Activated naive CD4-positive, alpha-beta T cell treated with anti-CD3 and anti-CD28 coated beads, Interleukin-2, amount 10 ng/mL, durations not matched to agents 7 days and 5 days (primary cell): ENCODE measurements at places on chromosomes 11 and 22.

GRCh38 chr11:12897390-12897789 is 111.7 kb upstream of the RASSF10 start:
- no peak for DNase-seq
- no peaks in the 10 kb centered on the region for H3K36me3 ChIP-seq
- no peak overlapping the region for H3K27ac ChIP-seq

GRCh38 chr11:82871646-82872045 is 28.6 kb downstream of the PRCP start:
- peaks cover 8% of the 10 kb centered on the region for H3K36me3 ChIP-seq
- H3K27ac ChIP-seq: no peak overlapping the region
- no peak for DNase-seq
- no peak overlapping the region for H3K4me3 ChIP-seq

- no peak for DNase-seq
- no peaks in the 10 kb centered on the region for H3K36me3 ChIP-seq
- H3K27me3 ChIP-seq: peaks cover 16% of the 10 kb centered on the region
Observed at GRCh38 chr11:17525570-17525969, 18.6 kb downstream of the USH1C start.

DNA sequence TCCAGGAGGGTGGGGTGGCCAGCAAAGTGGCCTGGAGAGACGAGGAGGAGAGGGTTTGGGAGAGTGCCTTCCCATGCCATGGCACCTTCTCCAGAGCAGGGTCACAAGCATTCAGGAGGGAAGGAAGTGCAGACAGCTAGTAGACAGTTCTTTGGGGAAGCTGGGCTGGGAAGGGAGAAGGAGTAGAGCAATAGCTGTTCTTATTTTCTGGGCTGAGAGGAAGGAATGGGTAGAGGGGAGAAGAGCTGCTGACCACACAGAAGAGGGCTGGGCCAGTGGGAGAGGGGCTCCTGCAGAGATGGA is 14.8 kb upstream of the PICK1 start:
- DNase-seq: no peak
- H3K4me1 ChIP-seq: no peaks in the 10 kb centered on the region
- no peaks in the 10 kb centered on the region for H3K36me3 ChIP-seq
- H3K27ac ChIP-seq: no peak overlapping the region
- peaks cover 19% of the 10 kb centered on the region for H3K27me3 ChIP-seq

GRCh38 chr22:36379593-36380361 is 8.0 kb downstream of the MYH9 start:
- no peaks in the 10 kb centered on the region for H3K27me3 ChIP-seq
- peak overlapping the region; percentile 80 for H3K4me3 ChIP-seq
- peak overlapping the region; percentile 99 for H3K27ac ChIP-seq
- H3K4me1 ChIP-seq: peaks cover 95% of the 10 kb centered on the region

- peak overlapping the region; percentile 84 for H3K4me3 ChIP-seq
- H3K36me3 ChIP-seq: peaks cover 18% of the 10 kb centered on the region
- H3K4me1 ChIP-seq: peaks cover 50% of the 10 kb centered on the region
- H3K27me3 ChIP-seq: no peaks in the 10 kb centered on the region
Observed at GRCh38 chr11:66843776-66844495, 695 bp downstream of the RCE1 start.

GRCh38 chr11:16082095-16083055 is 274.0 kb downstream of the SOX6 start:
- no peaks in the 10 kb centered on the region for H3K36me3 ChIP-seq
- H3K4me3 ChIP-seq: no peak overlapping the region
- no peaks in the 10 kb centered on the region for H3K27me3 ChIP-seq
- no peaks in the 10 kb centered on the region for H3K4me1 ChIP-seq

DNA sequence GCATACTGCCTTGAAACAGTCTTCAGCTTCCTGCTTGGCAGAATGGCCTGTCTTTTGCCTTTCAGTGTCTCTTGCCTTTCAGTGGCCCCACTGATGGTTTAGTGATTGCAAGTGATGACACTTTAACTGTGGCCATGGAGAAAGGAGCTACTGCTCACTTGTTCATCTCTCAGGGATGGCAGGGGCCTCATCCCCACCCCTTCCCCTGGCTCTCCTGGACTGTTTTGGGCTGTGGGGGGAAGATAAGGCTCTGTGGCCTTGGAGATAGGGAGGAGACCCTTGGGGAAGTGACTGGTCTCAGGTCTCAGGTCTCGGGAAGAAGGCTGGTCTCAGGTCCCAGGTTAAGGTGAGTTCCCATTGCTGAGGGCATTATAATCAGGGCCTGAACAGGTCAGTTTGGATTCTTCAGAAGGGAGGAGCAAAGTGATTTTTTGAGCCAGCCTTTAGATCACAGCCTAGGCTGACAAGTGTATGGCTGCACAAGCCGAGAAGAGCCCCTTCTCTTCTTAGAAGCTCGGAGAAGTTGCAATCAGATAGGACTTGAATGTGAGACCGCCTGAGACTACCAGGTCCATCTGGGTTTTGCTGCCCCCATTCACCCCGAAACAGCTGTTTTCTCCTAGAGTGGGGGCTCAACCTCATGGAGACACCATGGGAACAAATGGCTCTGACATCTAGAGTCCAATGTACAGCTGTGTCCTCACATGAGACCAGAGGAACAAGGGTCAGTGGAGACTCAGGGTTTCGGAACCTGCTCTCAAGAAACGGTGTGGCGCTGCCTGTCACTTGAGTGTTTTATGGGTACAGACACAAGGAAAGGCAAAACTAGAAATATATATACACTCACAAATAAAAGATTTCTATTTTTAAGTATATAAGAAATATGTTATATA is 15.9 kb upstream of the P2RY2 start:
- H3K27ac ChIP-seq: no peak overlapping the region
- no peak for DNase-seq
- no peaks in the 10 kb centered on the region for H3K36me3 ChIP-seq
- peaks cover 40% of the 10 kb centered on the region for H3K27me3 ChIP-seq

DNA sequence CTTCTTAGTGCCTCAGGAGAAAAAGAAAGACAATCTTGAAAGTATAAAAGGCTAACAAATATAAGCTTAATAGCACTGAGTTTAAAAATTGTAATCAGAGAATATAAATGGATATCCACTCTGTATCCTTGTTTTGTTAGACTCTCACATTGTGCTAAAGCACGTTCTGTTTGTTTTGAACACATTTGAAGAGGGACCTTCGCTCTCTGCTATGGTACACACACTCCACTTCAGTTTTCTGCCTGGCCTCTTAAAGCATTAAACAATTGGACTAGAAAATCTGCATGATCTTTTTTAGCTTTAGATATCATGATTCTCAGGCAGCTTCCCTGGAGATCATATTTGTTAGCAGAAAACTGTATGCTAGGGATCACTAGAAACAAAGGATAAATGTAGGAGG is 40.3 kb upstream of the PGR start:
- H3K36me3 ChIP-seq: no peaks in the 10 kb centered on the region
- no peaks in the 10 kb centered on the region for H3K4me1 ChIP-seq
- H3K27me3 ChIP-seq: no peaks in the 10 kb centered on the region
- no peak for DNase-seq

DNA sequence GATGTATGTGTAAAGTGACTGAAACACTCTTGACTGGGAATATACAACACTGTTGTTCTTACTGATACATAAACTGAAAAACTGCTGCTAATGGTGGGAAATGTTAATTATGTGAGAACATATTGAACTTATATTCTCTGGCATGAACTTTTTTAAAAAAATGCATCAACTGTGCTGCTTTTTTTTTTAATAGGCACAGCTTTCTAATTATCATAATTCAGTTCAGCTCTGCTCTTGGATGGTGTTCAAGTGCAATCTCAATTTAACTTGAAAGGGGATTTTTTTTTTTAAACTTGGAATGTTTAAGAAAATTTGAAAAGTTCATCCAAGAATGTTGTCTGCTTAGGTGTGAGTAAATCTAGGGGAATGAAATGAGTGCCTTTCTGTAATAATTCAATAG is 5.2 kb downstream of the TEAD1 start:
- peaks cover 1% of the 10 kb centered on the region for H3K36me3 ChIP-seq
- H3K4me3 ChIP-seq: no peak overlapping the region
- H3K27ac ChIP-seq: no peak overlapping the region
- peaks cover 14% of the 10 kb centered on the region for H3K4me1 ChIP-seq
- no peak for DNase-seq
- H3K27me3 ChIP-seq: peaks cover 80% of the 10 kb centered on the region

DNA sequence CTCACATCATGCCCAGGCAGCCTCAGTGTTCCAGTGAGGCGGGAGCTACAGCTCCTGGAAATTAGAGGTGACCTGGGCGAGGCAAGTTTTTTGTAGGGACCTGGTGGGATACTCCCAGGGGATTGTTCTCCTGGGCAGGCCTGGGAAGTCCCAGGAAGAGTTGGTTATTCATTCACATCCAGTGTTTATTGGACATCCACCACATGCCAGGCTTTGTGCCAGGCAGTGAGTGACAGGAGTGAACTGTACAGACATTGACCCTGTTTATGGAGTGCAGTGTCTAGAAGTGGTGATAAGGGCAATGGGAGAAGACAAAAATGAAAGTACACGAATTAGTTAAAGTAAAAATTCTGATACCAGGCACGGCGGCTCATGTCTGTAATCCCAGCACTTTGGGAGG is 29.4 kb downstream of the YWHAH start:
- no peak overlapping the region for H3K4me3 ChIP-seq
- H3K27ac ChIP-seq: no peak overlapping the region
- H3K27me3 ChIP-seq: peaks cover 44% of the 10 kb centered on the region
- peaks cover 18% of the 10 kb centered on the region for H3K4me1 ChIP-seq
- no peaks in the 10 kb centered on the region for H3K36me3 ChIP-seq

DNA sequence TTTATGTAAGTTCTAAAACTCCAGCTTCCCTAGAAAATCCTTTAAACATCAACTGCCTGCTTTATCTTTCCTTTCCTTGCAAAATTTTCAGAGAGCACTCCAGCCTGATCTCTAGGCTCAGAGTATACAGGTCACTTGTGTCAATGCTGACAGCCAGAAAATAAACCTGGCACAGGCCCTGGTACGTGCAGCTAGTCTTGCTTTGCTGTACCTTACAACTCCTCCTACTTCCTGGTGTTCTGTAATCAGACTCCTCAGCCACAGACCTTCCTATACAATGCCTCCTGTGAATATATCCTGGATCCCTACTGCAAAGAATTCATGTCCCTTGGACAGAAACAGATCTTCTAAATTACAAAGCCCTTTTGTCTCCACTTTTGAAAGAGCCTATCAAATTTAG is 24.2 kb upstream of the TMEM123 start:
- peaks cover 64% of the 10 kb centered on the region for H3K4me1 ChIP-seq
- peak overlapping the region; percentile 22 for H3K4me3 ChIP-seq
- H3K27ac ChIP-seq: peak overlapping the region; percentile 89
- peaks cover 11% of the 10 kb centered on the region for H3K36me3 ChIP-seq
- peak; percentile 58 for DNase-seq

GRCh38 chr11:12160680-12161079 is 50.3 kb downstream of the MICAL2 start:
- no peaks in the 10 kb centered on the region for H3K27me3 ChIP-seq
- DNase-seq: no peak
- peaks cover 2% of the 10 kb centered on the region for H3K36me3 ChIP-seq
- peaks cover 47% of the 10 kb centered on the region for H3K4me1 ChIP-seq
- H3K27ac ChIP-seq: no peak overlapping the region

GRCh38 chr11:95255251-95256145 is 24.5 kb upstream of the SESN3 start:
- H3K36me3 ChIP-seq: peaks cover 3% of the 10 kb centered on the region
- no peak for DNase-seq
- peaks cover 3% of the 10 kb centered on the region for H3K27me3 ChIP-seq
- peaks cover 48% of the 10 kb centered on the region for H3K4me1 ChIP-seq

DNA sequence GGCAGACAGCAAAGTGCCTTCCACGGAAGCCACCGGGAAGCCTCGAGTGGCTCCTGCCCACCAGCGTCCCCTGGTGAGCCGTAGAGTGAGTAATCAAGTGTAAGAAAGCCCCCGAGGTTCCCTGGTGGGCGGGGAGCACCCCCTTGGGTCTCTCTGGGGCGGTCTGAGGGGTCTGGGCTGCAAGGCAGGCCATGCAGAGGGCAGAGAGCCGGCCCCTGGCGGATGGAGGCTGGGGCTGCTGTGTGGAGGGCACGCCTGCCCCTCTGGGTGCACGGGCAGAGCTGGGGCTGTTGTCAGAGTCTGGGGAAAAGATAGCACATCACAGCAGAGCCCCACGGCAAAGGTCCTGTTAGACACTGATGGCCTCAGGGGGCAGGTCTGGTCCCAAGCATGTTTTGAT is 25.7 kb upstream of the MYRF start:
- H3K4me3 ChIP-seq: no peak overlapping the region
- no peak overlapping the region for H3K27ac ChIP-seq
- no peak for DNase-seq
- peaks cover 12% of the 10 kb centered on the region for H3K27me3 ChIP-seq
- no peaks in the 10 kb centered on the region for H3K4me1 ChIP-seq

DNA sequence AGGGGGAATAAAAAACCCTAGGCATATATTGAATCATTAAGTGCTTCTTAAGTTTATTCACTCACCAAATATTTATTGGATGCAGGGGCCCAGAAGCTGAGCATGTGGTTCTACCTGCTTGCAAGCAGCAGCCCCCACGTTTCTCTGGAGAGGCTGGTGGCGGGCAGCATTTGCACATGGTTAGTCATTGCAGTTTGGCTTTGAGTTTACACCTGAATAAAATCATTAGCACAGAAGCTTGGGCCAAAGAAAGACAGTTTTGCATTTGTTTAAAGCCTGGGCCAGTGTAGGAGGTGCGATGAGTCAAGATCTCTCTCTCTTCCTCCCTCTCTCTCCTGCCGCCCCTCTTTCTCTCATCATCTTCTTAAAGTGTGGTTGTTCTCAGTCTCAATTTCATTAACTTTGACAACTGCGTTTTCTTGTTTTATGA is 72.6 kb downstream of the C22orf31 start:
- H3K36me3 ChIP-seq: no peaks in the 10 kb centered on the region
- DNase-seq: no peak
- no peak overlapping the region for H3K27ac ChIP-seq
- H3K27me3 ChIP-seq: peaks cover 52% of the 10 kb centered on the region
- no peaks in the 10 kb centered on the region for H3K4me1 ChIP-seq
- no peak overlapping the region for H3K4me3 ChIP-seq

DNA sequence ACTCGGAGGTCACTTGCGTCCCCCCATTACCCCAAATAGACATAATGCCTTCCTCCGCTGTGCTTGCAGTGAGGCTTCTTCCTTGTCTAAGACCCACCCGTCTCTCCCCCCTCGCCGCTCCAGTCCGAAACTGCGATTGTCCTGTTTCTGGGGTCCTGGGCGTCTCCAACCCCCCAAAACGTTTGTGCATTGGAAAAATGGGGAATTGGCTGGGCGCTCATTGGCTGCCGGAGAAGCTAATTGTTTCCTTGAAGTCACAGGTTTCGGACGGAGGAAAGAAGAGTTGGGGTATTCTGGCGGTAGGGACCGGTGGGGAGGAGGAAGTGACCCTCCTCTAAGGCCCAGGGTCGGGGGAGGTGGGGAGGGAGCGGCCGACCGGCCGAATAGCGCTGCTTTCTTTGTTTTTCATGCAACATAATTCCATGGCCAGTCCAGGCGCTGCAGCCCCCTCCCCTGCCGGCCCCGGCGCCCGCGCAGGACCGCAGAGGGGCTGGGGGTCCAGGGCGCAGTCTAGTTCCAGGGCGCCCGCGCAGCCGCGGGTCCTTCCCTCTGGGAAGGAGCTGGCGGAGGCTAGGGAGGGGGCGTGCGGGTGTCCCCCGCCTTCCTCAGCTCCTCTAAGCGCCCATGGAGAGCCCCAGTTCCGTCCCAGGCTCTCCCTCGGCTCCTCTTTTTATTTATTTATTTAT is 12.7 kb upstream of the CPT1A start:
- H3K4me1 ChIP-seq: peaks cover 5% of the 10 kb centered on the region
- H3K4me3 ChIP-seq: no peak overlapping the region
- no peak overlapping the region for H3K27ac ChIP-seq
- no peaks in the 10 kb centered on the region for H3K36me3 ChIP-seq
- peaks cover 65% of the 10 kb centered on the region for H3K27me3 ChIP-seq
- DNase-seq: no peak
